Gastroesophageal sphincter (tissue), 4 donors: ENCODE measurements at places on chromosomes 13 and 19. TPM values are rescaled to one million over a fixed set of nuclear protein-coding genes. Genes with fewer than 3 reads are reported as not detected.

DNA sequence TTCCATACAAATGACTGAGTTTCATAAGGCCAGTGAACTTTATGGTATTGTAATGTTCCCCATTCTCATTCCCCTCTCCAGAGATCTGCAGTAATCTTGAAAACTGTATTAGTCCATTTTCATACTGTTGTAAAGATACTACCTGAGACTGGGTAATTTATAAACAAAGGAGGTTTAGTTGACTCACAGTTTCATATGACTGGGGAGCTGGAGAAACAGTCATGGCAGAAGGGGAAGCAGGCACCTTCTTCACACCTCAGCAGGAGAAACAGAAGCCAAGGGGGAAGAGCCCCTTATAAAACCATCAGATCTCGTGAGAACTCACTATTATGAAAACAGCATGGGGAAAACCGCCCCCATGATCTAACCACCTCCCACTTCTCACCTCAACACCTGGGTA, 318.7 kb upstream of the KLF12 start:
- ATAC-seq = no peak

DNA sequence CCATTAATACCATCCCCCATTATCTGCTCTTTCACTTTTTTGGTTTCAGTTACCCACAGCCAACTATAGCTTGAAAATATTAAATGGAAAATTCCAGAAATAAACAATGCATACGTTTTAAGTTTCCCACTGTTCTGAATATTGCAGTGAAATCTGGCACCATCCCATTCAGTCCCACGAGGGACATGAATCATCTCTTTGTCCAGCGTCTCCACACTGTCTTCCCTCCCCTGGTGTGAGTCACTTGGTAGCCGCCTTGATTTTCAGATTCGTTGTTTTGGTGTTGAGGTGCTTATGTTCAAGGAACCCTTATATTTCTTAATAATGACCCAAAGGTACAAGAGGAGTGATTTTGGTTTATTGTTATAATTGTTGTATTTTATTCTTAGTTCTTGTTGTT, 246.1 kb downstream of the DCT start:
- peak; percentile 71 for ATAC-seq

DNA sequence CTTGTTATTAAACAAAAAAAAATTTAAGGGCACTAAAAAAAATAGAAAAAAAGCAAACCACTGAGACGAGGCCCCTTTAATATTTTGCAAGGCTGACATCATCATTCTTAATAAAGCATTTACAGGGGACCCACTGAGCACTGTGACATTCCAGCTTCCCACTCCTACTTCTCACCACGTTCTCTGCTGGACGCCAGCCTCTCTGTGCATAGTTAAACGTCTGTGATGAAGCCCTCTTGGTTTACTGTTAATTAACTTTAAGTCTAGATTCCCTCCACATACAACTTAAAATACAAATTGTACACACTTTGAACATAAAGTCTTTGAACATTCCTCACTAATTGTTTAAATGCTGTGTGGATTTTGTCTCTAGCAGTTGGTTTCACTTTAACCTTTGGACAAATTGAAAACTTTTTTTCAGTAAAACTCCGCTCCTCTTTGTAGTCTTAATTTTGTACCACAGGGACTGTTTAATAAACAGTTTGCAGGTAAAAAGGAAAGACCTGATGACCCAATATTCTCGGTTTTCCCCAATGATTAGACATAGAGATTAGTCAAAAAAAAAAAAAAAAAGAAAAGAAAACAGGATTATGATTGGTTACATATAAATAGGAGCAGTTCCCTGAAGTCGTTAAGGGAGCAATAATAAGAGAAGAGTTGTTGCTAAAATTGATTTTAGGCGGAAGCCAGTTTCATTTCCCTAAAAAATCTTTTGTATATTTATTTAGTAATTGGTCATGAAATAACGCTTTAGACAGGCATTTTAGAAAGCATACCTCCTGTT, 219.8 kb downstream of the MZT1 start:
- ATAC-seq = no peak

- no peak for ATAC-seq
Observed at GRCh38 chr13:23718996-23719395, 148.8 kb downstream of the TNFRSF19 start.

GRCh38 chr19:49440439-49441209, 703 bp downstream of the SLC17A7 start:
- ATAC-seq = no peak

Gene SPART
- 124 TPM for total RNA-seq

Gene BRSK1
- 19.8 TPM for total RNA-seq

DNA sequence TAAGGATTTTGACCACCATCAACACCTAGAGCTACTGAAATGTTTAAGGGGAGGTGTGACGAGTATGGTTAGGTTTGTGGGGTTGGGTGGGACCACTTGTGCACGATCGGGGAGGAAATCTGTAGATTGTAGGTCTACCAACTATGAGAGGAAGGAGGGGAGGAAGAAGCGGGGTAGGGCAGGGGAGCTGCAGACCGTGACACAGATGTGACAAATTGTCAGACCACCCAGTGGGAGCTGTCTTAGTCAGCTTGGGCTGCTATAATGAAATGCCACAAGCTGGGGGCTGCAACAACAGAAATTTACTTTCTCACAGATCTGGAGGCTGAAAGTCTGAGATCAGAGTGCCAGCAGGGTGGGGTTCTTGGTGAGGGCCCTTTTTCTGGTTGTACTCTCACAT, 62.2 kb upstream of the ARGLU1 start:
- no peak for ATAC-seq

DNA sequence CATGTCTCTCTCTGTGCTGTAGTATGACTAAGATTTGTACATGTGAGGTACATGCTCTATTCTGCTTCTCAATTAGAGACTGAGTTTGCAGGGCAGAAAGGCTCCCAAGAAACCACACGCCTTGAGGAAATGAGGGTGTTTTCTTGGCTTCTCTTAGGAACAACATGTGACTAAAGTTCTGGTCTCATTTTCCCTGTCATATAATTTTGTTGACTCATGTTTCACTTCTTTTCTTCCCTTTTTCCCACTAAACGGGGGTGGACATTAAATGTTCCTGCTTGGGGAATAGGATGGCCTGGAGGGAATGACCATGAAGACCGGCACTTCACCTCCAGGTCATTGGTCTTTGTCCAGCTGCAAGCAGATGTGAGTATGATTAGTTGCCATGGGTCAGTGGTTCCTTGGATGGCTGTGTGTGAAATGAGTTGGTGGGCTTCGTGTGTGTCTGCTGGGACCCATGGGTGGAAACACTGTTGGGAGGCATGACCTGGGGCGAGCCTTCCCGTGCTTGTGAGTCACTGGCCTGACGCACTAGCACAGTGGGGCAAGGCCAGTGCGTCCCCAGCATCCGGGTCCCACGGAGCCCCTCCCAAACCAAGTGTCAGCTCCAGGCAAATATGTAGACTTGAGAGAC, 56.6 kb downstream of the COL4A1 start:
- peak; percentile 75 for ATAC-seq

GRCh38 chr19:35211545-35212230, 16.9 kb downstream of the FAM187B start:
- ATAC-seq = peak; percentile 66

DNA sequence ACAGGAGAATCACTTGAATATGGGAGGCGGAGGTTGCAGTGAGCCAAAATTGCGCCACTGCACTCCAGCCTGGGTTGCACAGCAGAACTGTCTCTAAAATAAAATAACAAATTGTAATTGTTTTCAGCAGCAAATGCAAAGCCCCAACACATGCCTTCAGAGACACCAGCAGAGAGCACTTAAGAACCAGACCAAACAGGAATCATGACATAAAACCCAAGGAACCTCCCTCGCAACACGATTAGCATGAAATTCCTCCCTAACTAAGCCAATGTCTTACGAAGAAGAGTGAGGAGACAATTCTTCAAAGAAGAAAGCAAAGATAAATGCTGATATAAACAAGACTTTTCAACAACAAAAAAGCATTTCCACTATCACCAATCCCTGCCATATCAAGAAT, 40.1 kb downstream of the PSPC1 start:
- ATAC-seq = no peak

GRCh38 chr19:15328312-15328711, 4.0 kb downstream of the BRD4 start:
- no peak for ATAC-seq

Gene RGL3
- total RNA-seq = 1.7 TPM

Gene OLFM2
- 21.9 TPM for total RNA-seq

GRCh38 chr13:98543378-98544103, 33.4 kb downstream of the STK24 start:
- peak; percentile 16 for ATAC-seq

GRCh38 chr19:41575998-41576397, at the start of gene CEACAM21:
Gene CEACAM21 (plus strand): TSS chr19:41576166. CDS start chr19:41576275, 109 bp downstream.
- peak; percentile 71 for ATAC-seq

DNA sequence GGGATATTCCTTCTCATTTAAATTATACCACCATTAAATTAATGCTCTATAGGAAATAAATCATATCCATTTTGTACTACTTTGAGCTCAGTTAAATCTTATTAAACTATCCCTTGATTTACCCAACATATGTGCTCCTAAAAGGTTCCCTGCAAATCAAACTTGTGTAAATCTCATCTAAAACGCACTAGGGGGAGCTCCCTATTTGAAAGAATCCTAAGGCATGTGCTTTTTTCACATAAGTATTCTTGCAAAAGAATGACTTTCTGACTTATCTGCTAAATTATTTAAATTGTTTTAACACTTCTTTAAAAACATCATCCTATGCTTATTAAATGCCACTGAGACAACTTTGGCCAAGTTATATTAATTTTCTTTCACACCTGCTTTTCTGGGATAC, 7.9 kb downstream of the INTS6 start:
- no peak for ATAC-seq

DNA sequence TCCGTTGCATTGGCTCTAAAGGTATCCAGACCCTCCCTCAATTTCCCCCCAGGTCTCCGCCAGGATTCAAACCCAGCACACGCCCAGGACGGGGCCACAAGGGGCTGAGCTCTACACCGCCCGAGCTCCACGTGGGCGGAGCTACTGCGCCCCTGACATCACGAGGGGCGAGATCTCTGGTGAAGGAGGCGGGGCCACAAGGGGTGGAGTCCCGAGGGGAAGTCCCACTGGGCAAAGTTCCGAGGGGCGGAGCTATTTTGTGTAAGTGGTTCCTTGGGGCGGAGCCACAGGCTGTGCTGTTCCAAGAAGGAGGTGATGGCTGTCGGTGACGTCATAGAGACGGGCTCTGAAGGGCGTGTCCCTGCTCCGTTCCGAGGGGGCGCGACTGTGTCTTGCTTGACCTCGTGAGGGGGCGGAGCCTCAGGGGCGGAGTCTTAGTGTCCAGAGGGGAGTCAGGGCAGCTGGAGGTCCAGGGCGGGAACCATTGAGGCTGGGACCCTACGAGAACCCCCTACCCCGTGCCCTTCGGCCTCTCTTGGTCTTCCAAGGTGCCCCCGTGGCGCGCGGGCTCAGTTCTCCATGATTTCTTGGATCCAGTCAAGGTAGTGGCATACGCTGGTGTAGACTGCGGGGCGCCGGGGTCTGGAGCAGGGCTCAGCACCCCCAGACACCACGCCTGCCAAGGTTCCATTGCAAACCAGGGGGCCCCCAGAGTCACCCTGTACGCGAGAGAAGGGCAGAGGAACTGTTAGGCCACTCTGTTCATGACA, 1.3 kb upstream of the KLK8 start:
- ATAC-seq = peak; percentile 25

Gene FGF21
- total RNA-seq = not detected

GRCh38 chr19:13209484-13210338, 59.5 kb downstream of the IER2 start:
- no peak for ATAC-seq

Gene PSG4
- total RNA-seq = not detected

GRCh38 chr13:23960566-23961156, 63.4 kb upstream of the C1QTNF9B start:
- no peak for ATAC-seq

Gene CPB2
- total RNA-seq = not detected

Gene EPS8L1
- 2.6 TPM for total RNA-seq

GRCh38 chr13:99692854-99693253, 191.6 kb downstream of the TM9SF2 start:
- ATAC-seq = no peak

DNA sequence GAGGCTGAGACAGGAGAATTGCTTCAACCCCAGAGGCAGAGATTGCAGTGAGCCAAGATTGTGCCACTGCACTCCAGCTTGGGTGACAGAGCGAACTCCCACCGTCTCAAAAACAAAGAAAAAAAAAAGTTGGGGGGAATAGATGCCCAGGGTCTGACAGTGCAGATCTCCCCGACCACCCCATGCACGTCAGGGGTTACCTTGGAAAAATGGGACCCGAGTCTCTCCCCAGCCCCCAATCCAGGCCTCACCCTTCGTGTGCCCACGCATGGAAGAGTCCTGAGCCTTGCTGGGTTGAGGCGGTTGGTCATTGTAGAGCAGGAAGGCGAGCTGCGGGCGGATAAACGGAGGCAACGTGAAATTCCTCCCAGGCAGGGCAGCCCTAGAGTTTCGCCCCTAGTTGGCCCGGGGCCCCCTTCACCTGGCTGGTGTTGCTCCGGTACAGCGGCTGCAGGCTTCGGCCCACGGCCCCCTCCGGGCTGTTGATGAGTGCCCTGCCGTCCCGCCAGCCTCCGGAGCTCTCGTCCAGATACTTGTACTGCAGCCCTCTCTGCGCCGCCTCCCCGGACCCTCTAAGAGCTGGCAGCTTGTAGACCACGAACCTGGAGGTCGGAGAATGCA, 588 bp downstream of the DNASE2 start:
- peak; percentile 44 for ATAC-seq

DNA sequence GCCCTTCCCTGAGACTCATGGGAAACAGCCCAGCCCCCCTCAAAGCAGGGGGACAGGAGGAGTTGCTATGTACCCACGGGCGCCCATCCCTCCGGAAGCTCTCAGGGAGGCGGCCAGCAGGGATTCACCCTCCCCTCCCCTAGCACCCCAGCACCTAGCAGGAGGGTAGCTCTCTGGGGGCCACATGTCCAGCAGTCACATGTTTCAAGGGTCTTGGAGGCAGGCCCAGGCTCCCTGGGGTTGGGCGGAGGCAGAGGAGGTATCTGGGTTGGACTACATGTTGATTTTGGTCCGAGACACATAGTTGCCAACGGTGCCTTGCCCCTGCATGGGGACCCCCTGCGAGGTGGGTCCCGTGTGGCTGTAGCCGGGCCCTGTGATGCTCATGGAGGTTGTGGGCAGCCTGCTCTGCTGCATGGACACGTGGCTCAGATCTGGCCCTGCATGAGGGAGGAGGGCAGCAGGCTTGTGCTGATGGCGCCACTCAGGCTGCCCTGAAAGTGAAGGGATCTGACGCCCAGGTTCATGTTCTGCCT, 7.0 kb upstream of the RNF6 start:
- no peak for ATAC-seq

Gene EDNRB
- total RNA-seq = 52.7 TPM

Gene LIN7B
- total RNA-seq = 12.0 TPM

Gene IRGC
- total RNA-seq = not detected

GRCh38 chr13:97946951-97947588, 6.4 kb upstream of the IPO5 start:
- ATAC-seq = no peak

GRCh38 chr13:45876781-45877180, 25.2 kb upstream of the SIAH3 start:
- no peak for ATAC-seq

Gene NCR1
- not detected for total RNA-seq

Gene ONECUT3
- total RNA-seq = not detected

- ATAC-seq = no peak
Observed at GRCh38 chr19:11814700-11815035, 595 bp downstream of the ZNF440 start.
